ENCODE measurements at places on chromosomes 12 and 14.

DNA sequence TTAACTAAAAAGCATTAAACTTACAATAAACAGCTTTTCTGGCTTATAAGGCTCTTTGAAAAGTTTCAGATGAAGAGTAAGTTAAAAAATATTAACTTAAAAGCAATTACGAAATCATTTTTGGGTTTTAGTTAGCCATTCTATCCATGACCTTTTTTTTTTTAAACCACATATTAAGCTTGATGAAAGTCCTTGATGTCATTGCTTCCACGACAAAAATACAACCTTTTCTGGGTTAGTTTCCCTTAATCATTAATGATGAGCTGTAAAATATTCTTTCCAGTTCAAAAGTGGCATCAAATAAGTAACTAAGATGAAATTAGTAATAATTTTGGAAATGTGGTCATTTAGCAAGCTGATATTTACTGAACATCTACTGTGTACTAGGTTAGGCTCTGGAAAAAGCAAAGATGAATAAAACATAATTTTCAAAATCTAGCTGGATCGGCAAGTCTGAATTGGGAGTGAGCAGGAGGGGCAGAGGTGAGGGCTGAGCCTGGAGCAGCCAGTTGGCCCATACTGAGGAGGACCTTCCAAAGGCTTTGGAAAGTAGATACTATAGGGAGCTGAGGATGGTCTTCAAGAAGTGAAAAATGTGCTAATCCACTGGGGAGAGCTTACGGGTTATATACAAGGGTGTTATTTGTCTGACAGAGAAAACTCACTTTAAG is 345.2 kb downstream of the ZFP36L1 start:
- no peak for DNase-seq

- DNase-seq, result no peak
Measured at GRCh38 chr12:128114485-128114884, 152.5 kb upstream of the TMEM132C start.

- no peak for DNase-seq
Measured at GRCh38 chr12:103955811-103956508, 9.7 kb upstream of the TDG start.

DNA sequence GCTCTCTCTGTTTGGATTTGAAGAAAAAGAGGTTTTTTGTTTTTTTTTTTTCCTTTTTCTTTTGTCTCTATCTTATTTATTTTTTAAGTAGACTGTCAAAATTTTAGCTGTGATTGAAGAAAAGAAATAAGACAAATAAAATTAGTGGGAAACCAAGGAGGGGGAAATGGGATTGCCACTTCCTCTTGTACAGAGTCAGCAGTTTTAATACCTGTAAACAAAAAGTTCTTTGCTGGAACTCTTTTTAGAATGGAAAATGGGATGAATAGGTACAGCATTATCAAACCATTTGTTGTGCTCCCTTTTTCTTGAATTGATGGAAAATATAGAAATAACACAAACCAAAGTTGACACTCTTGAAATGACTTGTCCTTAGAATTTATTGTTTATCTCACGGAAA is 680.7 kb downstream of the DIO2 start:
- DNase-seq, result no peak

GRCh38 chr12:94095618-94096017 is 52.8 kb upstream of the PLXNC1 start:
- DNase-seq, result no peak

Data from inflammatory macrophage (primary cell).